ENCODE measurements at places on chromosomes 1 and 21.
A peak's percentile ranks its signal among the peaks of the same experiment; 100 is the strongest.

- no peak for DNase-seq
Observed at GRCh38 chr1:94275083-94275482, 37.7 kb upstream of the ARHGAP29 start.

DNA sequence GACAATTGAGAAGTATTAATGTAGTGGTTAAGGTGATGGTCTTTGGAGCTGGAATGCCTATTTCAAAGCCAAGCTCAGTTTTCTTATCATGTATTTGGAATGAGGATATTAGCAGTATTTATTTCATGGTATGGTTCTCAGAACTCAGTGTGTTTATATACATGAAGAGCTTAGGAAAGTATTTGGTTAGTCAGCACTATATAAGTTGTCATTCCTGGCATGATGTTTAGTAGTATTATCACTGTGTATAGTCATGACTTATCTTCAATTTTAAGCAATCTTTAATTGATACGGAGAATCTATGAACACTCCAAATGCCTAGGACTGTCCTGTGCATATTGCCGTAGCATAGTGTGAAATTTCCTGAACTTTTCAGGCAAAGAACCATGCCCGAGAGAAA is 501.9 kb upstream of the USP24 start:
- DNase-seq, result no peak

- no peak for DNase-seq
Observed at GRCh38 chr21:40923407-40923806, 76.4 kb upstream of the DSCAM start.

DNA sequence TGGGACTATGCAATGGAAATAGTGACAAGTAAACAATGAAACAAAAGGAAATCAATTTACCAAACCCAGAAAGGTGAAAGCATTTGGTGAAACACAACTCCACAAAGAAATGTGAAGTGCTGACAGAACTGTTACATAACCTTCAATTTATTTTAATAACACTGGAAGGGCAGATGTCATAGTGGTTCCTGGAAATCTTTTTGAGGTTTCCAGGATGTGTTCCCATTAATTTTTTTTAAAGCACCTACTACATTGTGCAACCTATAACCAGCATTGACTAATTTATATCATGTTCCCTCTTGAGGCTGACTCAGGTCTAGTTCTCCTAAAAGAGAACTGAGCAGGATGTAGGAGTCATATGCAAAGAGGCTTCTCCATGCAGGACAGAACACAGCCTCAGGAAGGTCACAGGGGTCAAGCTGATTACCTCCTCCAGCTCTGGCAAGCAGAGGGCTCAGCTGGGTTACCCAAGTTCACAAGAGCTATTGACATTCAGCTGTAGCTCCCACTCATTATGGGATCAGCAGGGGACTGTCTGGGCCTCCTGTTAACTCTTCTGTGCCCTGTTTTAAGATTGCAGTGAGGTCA is 157.1 kb upstream of the NRIP1 start:
- DNase-seq, result peak; percentile 23

DNA sequence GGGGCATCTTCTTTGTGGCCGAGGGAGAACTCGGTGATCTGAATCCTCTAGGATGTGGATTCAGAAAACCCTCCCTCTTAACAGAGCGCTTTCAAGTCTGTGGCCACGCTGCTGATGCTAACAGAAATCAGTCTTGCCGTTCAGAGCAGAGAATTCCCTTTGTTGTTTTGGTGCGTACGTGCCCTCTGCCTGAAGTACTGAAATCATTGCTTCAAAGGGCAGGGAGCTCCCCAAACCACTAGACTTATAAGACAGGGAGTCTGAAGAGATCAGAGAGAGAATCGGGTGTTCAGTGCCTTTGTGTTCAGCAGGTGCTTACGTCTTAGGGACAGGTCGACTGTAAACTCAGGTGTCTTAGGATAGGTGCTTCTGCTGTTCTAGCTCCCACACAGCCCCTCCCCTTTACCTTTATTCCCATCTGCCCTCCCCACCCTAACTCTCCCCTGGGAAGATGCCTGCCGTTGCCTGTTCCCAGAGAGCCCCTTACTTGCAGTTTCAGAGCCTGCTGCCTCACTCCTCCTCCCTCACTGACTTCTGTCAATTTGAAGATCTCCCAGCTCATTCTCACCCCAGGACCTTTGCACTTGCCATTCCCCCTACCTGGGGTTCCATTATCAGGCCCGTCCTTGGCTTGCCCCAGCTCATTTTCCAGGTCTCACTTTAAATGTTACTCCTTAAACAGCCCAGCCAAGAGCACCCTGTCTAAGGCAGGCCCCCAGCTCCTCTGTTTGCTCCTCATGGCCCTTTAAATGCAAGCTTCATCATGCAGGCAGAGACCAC is 143.0 kb downstream of the CAMTA1 start:
- no peak for DNase-seq

DNA sequence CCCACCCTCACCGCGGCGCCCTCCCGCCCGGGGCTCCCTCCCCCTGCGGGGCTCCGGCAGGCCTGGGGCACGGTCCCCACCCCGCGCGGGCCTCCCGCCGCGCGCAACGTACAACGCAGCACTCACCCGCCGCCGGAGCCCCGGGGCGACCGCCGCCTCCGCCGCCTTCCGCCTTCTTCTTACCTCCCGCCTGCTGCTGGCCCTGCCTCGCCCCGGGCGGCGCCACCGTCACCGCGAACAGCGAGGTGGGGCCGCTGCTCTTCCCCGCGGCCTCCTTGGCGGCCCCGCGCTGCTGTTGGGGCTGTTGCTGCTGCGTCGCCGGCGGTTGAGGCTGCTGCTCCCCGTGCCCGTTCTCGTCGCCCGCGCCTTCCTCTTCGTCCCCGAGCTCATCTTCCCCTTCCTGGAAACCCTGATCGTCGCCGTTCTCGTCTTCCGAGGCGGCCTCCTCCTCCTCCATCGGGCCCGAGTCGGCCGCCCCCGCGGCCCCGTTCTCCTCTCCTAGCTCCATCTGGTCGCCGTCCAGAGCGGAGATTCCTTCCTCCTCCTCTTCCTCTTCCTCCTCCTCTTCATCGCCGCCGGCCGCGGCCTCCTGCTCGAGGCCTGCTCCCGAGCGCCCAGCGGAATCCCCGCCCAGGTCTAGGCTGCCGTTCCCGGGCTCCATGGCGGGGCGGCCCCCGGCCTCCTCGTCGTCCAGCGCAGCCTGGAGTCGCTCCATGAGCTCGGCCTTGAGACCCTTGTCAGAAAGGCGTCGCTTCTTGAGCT is 671 bp downstream of the HNRNPU start:
- peak; percentile 53 for DNase-seq

GRCh38 chr1:205328476-205328875 is 6.9 kb upstream of the NUAK2 start:
- no peak for DNase-seq

DNA sequence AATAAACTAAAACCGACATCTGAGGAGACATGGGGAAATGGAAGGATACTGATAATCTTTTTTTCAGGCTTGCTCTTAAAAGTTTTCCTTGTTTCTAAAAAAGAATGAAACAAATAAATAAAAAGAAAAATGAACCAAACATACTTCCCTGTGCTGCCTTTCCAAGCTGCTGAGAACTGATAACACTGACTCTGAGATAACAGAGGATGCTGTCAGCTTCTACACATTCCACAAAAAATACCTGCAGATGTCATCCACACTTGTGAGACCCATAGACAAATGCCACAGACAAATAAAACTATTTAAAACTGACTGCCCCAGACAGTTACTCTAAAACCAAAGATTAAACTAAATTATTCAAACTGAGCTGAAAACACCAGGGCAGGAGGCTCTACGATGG is 12.0 kb upstream of the OR6K3 start:
- no peak for DNase-seq

DNA sequence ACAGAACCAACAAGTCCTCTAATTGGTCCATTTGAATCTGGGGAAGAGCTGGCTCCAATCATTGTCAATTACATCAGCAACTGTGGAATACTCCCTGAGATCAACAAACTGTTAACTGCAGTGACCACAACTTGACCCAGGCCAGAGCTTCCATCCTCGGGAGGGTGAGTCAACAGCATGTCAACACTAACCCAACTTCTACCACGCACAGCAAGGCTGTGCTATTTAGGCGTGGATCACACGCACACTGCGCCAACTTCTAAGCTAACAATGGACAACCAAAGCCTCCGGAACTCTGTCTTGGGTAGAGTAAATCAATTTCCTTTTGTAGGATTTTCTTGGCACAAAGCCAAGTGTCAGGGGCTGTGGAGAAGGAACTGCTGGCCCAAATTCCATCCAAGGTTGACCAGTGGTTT is 30.4 kb downstream of the APP start:
- DNase-seq, result no peak

DNA sequence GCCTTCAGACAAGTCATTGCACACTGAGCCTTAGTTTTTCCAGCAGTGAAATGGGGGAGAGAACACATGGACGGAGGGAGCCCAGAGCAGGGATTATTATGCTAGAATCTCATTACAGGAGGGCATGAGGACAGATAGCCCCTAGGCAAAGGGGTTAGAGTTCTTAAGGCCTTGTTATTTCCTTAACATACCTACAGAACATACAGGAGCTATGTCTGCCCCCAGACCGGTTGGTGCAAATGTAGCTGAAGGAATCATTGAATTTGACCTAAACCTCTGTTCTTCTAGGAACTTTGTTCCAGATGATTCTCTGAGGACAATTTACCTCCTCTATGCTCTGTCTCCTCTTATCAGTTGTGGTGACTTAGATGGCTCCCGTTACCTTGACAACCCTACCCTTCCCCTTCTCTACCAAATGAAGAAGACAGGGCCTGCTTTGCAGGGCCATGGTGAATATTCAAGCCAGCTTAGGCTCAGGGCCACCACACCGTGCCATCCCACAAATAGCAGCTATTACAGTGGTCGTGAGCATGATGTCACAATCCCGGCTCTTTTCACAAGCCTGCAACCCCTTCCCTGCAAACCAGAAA is 156.9 kb downstream of the IGSF21 start:
- no peak for DNase-seq
